Mesothelial cell of epicardium (in vitro differentiated cells): ENCODE measurements at places on chromosomes 12 and 14. TPM values are rescaled to one million over a fixed set of nuclear protein-coding genes. Genes with fewer than 3 reads are reported as not detected.
A peak's percentile ranks its signal among the peaks of the same experiment; 100 is the strongest.

DNAJC22 gene
- 13.2 to 15.3 TPM (median 14.4 TPM) in 3 replicates for total RNA-seq

DDX54 gene
- total RNA-seq = 66.7 to 74.5 TPM (median 69.0 TPM) in 3 replicates

ADCY4 gene
- 2.8 to 3.4 TPM (median 3.4 TPM) in 3 replicates for total RNA-seq

TSPAN8 gene
- 0.38 to 0.89 TPM in 2 of 3 replicates, not detected in the other for total RNA-seq

GLT1D1 gene
- total RNA-seq = 1.3 to 1.6 TPM (median 1.5 TPM) in 3 replicates

YBX3 gene
- total RNA-seq = 147 to 163 TPM (median 150 TPM) in 3 replicates

DCN gene
- total RNA-seq = 1,349 to 1,406 TPM (median 1,402 TPM) in 3 replicates

SAMD15 gene
- 2.0 to 3.4 TPM (median 2.1 TPM) in 3 replicates for total RNA-seq

GRCh38 chr12:67525617-67525884, 123.0 kb upstream of the DYRK2 start:
- no peak for DNase-seq
- no peak overlapping the region for H3K4me3 ChIP-seq
- H3K27ac ChIP-seq = no peak overlapping the region
- H3K27me3 ChIP-seq = no peaks in the 10 kb centered on the region

GRCh38 chr12:114757684-114758325, 73.8 kb upstream of the TBX3 start:
- peak overlapping the region; percentile 41 for H3K27ac ChIP-seq
- H3K27me3 ChIP-seq = no peaks in the 10 kb centered on the region
- H3K36me3 ChIP-seq = no peaks in the 10 kb centered on the region
- H3K4me1 ChIP-seq = peaks cover 38% of the 10 kb centered on the region
- no peak for DNase-seq

DNA sequence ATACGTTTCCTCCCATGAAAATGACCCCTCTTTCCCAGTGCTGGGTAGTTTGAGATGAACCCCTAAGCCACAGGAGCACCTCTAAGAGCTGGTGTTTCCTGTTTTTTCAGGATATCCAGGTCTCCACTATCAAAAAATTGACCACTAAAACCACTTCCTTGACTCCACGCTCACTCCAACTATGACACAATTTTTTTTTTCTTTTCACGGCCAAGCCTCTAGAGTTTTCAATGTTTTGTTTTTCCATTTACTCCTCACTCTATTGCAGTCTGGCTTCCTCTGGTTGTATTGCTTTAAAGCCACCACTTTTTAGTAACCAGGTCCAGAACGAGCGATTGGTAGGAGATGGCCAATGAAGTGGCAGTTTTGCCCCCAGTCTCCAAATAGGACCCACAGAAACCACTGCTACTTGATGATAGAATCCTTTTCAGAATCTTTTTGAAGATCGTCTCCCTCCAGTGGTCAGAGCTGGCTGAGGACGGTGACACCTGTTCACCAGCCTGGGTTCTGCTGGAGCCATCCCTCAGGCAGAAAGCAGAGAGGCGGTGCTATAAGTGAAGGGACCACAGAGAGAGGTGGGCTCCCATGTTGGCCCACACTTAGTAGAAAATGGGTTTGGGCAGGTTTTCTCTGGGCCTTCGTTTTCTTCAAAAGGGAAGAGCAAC, 454.4 kb downstream of the VRK1 start:
- H3K4me1 ChIP-seq = no peaks in the 10 kb centered on the region
- peaks cover 40% of the 10 kb centered on the region for H3K27me3 ChIP-seq
- no peak for DNase-seq
- no peaks in the 10 kb centered on the region for H3K36me3 ChIP-seq

GRCh38 chr12:102232446-102232845, 34.8 kb upstream of the PMCH start:
- no peak overlapping the region for H3K4me3 ChIP-seq
- no peak for DNase-seq
- H3K27ac ChIP-seq = peak overlapping the region; percentile 90
- H3K36me3 ChIP-seq = no peaks in the 10 kb centered on the region
- H3K4me1 ChIP-seq = peaks cover 21% of the 10 kb centered on the region

GRCh38 chr12:63802012-63802608, 22.4 kb downstream of the RXYLT1 start:
- no peak overlapping the region for H3K27ac ChIP-seq
- H3K27me3 ChIP-seq = no peaks in the 10 kb centered on the region
- no peak for DNase-seq
- no peaks in the 10 kb centered on the region for H3K4me1 ChIP-seq
- peaks cover 3% of the 10 kb centered on the region for H3K36me3 ChIP-seq

GRCh38 chr14:94048691-94049624, 22.8 kb downstream of the OTUB2 start:
- H3K27me3 ChIP-seq = no peaks in the 10 kb centered on the region
- peaks cover 31% of the 10 kb centered on the region for H3K36me3 ChIP-seq
- H3K4me1 ChIP-seq = peaks cover 16% of the 10 kb centered on the region
- H3K27ac ChIP-seq = peak overlapping the region; percentile 80
- DNase-seq = no peak

- no peak for DNase-seq
- H3K36me3 ChIP-seq = no peaks in the 10 kb centered on the region
- H3K27me3 ChIP-seq = no peaks in the 10 kb centered on the region
- no peak overlapping the region for H3K4me3 ChIP-seq
- H3K27ac ChIP-seq = no peak overlapping the region
Observed at GRCh38 chr12:11814374-11814773, 164.9 kb downstream of the ETV6 start.

- H3K36me3 ChIP-seq = peaks cover 6% of the 10 kb centered on the region
- H3K4me3 ChIP-seq = no peak overlapping the region
- H3K4me1 ChIP-seq = no peaks in the 10 kb centered on the region
Observed at GRCh38 chr12:30763053-30763452, 8.3 kb upstream of the CAPRIN2 start.
